ENCODE measurements at places on chromosomes 2 and 18.

GRCh38 chr2:150141226-150142001 lies 346.1 kb downstream of the RND3 start:
- no peak for DNase-seq

DNA sequence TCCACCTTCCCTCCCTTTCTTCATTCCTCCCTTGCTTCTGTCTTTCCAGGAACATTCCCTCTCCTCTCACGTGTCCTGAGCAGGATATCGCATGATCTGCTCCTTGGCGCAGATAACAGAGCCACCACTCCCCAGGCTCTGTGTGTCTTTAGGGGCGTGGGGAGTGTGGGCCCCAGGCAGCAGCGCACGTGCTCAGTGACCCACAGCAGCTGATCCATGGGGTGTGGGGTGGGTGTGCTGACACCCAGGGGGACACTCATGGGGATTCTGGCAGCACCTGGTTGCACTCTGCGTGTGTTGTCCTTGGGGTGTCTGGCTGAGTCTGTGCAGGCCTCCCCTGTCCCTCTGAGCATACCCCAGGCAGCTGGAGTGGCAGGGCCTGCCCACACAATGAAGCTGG lies 9.9 kb upstream of the FOSL2 start:
- DNase-seq, result no peak

DNA sequence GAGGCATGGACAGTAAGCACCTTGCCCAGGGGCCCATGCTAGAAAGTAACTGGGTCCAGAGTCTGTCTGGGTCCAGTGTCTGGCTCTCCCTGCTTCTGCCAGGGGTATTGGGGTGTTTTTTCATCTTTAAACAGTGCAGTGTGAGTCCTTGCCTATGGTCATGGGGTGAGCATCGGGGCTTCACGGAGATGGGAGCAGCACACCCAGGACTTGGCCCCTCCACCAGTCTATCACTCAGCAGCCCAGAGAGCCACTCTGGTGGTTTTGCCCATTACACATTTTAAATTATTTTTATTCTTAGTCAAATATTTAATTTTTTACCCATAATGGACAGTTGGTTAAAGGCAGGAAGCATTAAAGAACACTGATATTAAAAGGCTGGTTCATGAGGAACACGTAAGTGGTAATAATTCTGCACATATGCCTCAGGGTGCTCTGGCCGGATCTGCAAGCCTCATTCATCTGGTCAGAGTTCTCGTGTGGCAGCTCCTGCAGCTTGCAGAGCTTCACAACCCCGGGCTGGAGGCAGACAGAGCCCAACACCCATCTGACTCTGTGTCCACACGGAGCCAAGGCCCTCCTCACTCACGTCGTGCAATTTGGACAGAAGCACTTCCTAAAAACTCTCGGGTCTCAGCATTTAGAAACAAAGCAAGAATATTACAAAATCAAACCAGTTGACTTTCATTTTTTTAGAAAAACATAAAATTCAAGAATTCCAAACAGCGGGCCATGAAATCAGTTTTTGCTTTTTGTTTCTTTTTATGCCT lies 204.1 kb downstream of the CTIF start:
- peak; percentile 88 for DNase-seq

GRCh38 chr18:24078391-24078790 lies 60.5 kb upstream of the CABYR start:
- DNase-seq, result no peak

DNA sequence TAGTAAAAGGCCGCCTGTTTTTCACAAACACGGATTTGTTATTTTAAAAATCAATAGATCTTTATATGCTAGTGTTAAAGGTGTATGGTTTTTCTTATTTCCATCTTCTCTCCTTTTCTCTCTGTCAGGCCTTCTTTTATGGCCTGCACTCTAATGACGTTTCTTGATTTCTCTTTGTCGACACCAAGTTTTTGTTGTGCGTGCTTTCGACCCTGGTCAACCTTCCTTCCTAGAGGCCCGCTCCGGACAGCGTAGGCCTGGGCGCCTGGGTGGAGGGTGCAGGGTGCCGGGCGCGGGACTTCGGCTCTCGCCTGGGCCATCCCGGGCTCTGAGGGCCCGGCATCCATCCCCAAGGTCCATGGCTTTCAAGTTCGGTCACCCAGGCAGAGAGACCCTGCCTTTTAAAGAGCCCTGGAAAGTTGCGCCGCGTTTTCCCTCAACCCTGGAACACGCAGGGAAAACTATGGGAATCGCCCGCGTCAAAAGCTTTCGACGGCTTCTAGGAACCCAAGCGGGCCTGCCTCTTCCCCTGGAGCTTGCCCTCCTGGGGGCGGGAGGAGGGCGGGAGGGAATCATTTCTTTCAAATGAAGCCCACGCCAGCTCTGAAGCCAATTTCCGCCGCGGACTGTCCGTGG lies 4.1 kb upstream of the SATB2 start:
- no peak for DNase-seq

DNA sequence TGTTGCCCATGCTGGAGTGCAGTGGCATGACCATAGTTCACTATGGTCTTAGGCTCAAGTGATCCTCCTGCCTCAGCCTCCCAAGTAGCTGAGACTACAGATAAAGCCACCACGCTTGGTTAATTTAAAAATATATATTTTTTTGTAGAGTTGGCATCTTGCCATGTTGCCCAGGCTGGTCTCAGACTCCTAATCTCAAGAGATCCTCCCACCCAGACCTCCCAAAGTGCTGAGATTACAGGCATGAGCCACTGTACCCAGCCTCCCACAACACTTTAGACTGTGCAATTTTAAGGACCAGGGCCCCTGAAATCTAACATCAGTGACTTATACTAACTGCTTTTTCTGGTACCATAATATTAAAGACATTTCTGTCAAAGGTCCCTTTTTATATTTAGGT lies 5.2 kb downstream of the TXNDC2 start:
- no peak for DNase-seq

GRCh38 chr2:41899189-41899588 lies 148.6 kb upstream of the PKDCC start:
- no peak for DNase-seq

GRCh38 chr2:88671786-88672427 lies 19.6 kb upstream of the RPIA start:
- DNase-seq, result peak; percentile 77

- no peak for DNase-seq
Measured at GRCh38 chr2:69217333-69218080, 169.5 kb downstream of the GFPT1 start.

- DNase-seq, result no peak
Measured at GRCh38 chr2:219991116-219991515, 363.7 kb downstream of the SLC4A3 start.

GRCh38 chr18:74353169-74353775 lies 37.6 kb downstream of the C18orf63 start:
- peak; percentile 72 for DNase-seq

DNA sequence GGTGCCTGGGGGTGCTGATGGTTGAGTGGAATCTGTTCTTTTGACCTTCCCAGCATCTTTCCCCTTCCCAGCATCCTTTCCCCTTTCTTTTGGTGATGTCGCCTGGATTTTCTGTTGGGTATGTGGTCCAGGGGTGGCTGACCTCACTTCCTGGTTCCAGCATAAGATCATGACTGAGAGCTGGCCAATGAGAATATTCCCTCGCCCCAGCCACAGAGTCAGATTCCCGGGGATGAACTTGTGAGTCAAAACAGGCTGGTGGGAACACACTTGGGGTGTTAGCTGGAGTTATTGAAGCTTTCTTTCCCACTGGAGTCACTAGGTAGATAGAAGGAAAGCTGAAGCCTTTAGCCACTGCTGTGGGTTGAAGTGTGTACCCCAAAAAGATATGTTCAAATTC lies 28.0 kb upstream of the FOSL2 start:
- peak; percentile 21 for DNase-seq
